ENCODE measurements at places on chromosomes 11 and 22.

DNA sequence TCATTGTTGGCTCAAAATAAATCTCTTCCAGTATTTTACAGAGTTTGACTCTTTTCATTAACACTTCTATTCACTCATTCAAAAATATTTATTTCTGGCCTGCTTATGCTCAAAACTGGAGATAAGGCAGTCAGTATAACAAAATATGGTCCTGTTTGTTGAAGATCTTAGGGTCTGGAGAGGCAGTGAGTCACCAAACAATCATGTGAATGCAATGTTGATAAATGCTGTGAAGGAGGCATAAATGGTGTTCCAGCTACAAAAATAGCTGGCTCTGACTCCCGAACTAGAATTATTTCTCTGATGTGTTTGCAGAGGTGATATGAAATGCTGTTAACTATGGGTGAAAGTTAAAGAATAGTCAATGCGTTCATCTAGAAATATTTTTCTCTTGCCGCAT is 390.6 kb downstream of the AASDHPPT start:
- DNase-seq: no peak

DNA sequence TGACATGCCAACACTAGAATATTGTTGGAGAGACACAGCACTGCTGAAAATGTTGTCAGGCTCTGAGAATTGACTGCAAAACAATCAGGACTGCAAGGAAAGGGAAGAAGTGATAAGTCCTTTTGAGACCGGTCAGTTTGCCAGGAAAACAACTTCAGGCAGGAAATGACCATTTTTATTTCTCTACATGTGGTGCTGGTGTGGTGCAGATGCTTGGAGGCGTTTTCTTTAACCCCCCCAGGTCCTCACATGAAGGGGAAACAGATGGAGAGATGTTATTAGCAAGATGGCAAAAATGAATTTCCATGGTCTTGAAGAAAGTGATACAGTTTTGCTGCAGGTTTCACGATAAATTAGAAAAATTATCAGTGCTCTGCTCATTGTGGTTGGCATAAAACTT is 5.7 kb downstream of the AP2A2 start:
- no peak for DNase-seq

DNA sequence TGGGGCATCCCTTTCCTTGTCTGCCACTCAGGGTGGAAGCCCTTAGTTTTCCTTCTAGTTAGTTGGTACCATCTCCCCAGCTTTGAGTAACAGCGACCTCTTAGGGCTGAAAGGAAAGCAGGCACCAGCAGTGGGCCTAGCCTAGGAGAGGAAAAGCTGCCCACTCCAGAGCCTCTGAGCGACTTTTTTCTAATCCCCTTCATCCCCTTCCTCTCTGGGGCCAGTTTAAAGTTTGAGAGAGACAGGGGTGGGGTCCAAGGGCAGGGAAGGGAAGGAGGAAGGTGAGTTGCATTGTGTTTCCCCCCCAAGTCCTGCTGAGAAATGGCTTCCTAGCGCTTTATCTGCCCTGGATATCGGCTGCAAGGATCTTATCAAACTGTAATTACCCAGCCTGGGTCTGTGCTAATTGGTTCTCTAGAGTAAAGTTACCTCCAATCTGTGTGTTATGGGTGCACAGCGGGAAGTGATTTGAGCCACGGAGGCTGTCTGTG is 573.9 kb upstream of the CADM1 start:
- DNase-seq: no peak

- no peak for DNase-seq
Measured at GRCh38 chr22:36862251-36863242, 1.7 kb downstream of the NCF4 start.

- no peak for DNase-seq
Measured at GRCh38 chr11:78664636-78665035, 90.0 kb upstream of the NARS2 start.

GRCh38 chr22:36455571-36456463 is 25.6 kb downstream of the TXN2 start:
- no peak for DNase-seq

- DNase-seq: no peak
Measured at GRCh38 chr11:14148653-14149273, 186.2 kb downstream of the SPON1 start.

- no peak for DNase-seq
Measured at GRCh38 chr11:16040151-16040550, 316.2 kb downstream of the SOX6 start.

DNA sequence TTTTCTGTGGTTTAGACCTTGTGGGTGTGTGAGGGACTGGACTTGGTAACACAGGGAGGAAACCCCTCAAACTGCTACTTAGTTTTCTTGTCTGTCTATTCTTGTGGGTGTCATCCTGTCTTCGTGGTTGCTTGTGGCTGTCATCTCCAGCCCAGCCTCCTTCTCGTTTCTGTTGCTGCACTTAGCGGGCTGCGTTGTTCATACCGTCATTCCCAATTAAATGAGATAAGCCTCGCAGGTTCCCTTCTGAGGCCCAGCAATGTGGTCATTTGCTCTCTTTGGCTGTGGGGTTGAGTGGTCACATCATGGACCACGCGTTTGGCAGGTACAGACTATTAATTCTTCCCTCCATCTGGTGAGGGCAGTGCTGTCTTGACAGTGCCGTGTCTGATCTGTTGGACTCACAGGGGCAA is 18.8 kb downstream of the PANX1 start:
- no peak for DNase-seq

DNA sequence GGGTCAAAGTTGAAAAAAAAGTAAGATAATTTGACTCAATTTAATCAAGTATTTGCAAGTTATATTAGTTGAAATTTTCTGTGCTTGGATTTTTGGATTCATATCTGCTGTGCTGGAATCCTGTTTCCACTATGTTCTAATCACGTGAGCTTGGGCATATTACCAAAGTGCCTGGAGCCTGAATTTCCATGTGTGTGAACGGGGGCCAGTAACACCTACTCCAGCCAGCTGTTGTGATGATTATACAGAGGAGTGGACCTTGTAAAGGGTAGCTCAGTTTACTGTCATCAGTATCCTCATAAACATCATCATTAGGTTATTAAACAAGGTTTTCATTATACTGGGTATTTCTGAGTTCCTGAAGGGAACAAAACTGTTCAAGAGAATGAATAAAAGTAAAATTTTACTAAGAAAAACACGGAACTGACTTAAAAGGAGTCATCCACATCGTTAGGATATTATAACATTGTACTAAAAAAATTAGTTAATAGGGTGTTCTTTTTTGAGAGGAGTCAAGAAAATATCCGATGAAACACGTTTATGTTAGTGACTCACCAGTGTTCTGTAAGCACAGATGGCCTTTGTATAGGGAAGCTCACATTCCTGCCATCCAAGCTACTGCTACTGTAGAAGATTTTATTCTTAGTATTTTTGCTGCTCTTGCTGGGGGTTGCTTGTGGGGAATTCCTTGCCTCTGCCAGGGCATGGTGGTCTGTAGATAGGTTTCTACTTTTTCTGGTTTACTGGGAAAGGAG is 144.1 kb downstream of the ARHGAP42 start:
- DNase-seq: no peak

Measured in NCI-H1930 (cell line).